ENCODE measurements at places on chromosomes 16 and 17. TPM values are rescaled to one million over a fixed set of nuclear protein-coding genes. Genes with fewer than 3 reads are reported as not detected.

DNA sequence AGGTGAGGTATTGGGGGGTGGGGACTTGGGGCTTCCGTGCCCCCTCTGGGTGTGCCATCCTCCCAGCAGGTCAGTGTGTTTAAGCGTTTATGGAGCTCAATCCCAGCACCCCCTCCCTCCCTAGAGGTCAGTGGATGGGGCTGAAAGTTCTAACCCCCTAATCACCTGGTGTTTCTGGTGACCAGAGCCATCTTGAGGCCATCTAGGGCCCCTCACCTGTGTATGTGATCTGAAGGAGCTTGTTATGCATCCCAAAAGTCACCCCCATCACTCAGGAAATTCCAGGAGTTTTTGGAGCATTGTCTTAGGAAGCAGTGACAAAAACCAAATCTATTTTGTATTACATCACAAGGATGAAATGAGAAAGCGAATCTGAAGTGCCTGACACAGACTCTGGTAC lies 67.8 kb upstream of the NOL11 start:
- no peak overlapping the region for H3K27ac ChIP-seq
- no peak for DNase-seq
- no peaks in the 10 kb centered on the region for H3K27me3 ChIP-seq

DNA sequence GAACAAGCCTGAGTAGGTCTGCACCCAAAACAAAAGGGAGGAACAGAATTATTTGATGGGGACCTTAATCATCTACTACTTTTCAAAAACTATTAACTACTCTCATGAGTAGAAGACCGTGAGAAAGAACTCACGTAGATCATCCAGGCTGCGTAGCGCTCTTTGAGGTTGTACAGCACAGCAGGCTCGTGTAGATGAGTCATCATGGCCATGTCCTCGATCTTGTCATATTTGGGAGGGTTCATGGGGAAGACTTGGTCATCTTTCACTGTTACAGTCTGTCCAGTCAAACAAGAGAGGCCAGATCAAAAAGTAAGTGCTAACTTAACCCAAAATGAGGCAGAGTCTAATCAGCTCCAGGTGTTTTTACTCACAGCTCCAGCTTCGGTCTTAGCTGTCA lies 2.3 kb downstream of the MYH1 start:
- H3K27ac ChIP-seq: no peak overlapping the region
- peaks cover 5% of the 10 kb centered on the region for H3K27me3 ChIP-seq

GRCh38 chr17:55264645-55265298 lies at the start of gene HLF:
TSS of gene HLF (plus strand) at chr17:55264960. CDS start at chr17:55265485, 525 bp downstream.
- DNase-seq: peak; percentile 83
- H3K4me3 ChIP-seq: peak within 1 kb of the TSS; percentile 79
- H3K36me3 ChIP-seq: no peaks in the 10 kb centered on the region
- no peaks in the 10 kb centered on the region for H3K27me3 ChIP-seq
- H3K4me1 ChIP-seq: peaks cover 38% of the 10 kb centered on the region

DNA sequence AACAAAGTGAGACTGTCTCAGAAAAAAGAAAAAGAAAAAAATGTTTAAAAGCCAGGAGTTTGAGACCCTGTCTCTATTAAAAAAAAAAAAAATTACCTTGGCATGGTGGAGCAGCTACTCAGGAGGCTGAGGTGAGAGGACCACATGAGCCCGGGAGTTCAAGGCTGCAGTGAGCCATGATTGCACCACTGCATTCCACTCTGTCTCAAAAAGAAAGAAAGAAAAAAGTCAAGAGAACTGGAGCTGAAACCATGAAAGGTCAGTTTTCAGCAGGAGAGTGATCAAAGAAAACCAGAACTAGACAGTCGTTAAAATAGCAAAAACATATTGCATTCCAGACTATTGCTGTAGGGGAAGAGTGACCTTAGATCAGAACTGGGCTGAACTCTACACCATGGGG lies 8.8 kb downstream of the QPRT start:
- no peaks in the 10 kb centered on the region for H3K36me3 ChIP-seq
- no peak overlapping the region for H3K27ac ChIP-seq
- H3K4me3 ChIP-seq: no peak overlapping the region
- no peaks in the 10 kb centered on the region for H3K4me1 ChIP-seq
- DNase-seq: no peak
- no peaks in the 10 kb centered on the region for H3K27me3 ChIP-seq

Gene MRC2
- 31.4 TPM for total RNA-seq

Data from suprapubic skin (tissue), 4 donors.